Large intestine (tissue), 12 donors: ENCODE measurements at places on chromosomes 2 and 18. TPM values are rescaled to one million over a fixed set of nuclear protein-coding genes. Genes with fewer than 3 reads are reported as not detected.

Gene CPLX4
- polyA plus RNA-seq, result not detected

Gene YES1
- 47.7 TPM for polyA plus RNA-seq

Gene SP140
- polyA plus RNA-seq, result 2.2 TPM

Gene BMP10
- polyA plus RNA-seq, result not detected

DNA sequence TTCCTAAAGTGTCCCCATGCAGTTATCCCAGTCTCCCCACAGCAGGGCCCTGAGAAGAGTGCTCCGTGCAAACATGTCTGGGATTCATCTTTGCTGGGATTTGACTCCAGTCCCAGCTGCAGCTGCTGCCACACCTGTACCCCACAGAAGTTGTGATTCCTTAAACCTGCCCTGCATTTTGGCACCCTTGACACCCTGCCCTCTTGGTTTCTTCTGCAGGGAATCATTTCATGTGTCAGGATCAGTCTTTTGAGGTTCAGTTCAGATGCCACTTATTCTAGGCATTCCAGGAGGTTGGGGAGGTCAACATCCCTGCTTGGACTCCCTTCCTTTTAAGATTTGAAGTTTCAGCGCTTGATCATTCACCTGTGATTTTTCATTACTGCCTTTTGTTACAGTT lies 108.3 kb downstream of the SPTBN1 start:
- peaks cover 4% of the 10 kb centered on the region for H3K36me3 ChIP-seq
- H3K4me1 ChIP-seq, result peaks cover 34% of the 10 kb centered on the region

DNA sequence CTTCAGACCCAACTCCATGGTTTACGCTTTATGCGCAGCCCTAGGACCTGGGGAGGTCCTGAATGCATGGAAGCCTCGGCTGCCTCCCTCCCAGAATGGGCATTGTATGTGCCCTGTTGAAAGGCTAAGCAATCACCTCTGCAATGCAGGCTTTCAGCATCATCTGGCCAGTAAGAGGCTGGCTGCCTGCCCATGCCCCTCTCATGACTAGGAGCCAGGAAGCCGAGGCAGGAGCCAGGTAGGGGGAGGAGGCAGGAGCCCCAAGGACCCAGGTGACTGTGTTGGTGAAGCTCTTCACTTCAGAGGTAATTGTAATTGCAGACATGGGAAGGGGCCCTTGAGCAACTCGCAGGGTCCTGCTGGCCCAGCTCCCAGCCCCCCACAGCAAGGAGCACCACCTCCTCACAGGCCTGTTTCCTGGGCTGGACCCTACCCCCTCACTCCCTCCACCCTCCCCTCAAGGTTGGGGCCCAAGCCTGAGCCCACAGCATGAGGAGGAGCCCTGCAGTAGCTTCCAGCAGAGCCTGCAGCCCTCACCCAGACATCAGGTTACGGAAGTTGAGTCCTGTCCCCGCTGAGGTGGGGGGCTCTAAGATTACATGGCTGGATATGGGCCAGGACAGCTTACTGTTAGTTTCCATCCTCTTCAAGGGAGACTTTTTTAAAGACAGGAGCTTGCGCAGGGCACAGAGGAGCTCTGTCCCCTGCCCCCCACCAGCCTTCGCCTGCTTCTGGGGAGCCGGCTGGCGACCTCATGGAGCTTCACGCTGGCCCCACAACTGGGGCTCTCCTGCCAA lies 21.9 kb downstream of the CRACDL start:
- no peak overlapping the region for H3K4me3 ChIP-seq
- H3K27ac ChIP-seq, result no peak overlapping the region
- DNase-seq, result no peak
- H3K27me3 ChIP-seq, result no peaks in the 10 kb centered on the region
- H3K4me1 ChIP-seq, result peaks cover 9% of the 10 kb centered on the region

DNA sequence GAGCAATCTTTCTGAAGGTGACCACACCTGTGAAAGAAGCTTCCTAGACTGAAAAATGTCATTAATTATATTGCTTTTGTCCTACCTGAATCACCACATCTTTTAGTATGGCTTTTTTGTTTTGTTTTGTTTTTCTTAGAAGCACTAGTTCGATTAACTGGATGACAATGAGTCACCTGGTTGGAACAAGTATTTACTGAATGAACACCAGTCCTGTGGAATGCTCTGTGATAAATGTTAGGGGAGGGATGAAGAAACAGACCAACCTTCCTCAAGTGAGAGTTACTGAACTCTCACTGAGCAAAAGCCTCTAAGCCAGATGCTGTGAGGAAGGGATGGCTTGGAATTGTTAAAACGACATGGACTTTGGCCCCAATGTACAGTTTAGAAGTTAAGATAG lies 26.8 kb upstream of the DCC start:
- peak; percentile 39 for DNase-seq
- H3K27ac ChIP-seq, result no peak overlapping the region
- H3K36me3 ChIP-seq, result no peaks in the 10 kb centered on the region
- no peak overlapping the region for H3K4me3 ChIP-seq
- H3K4me1 ChIP-seq, result no peaks in the 10 kb centered on the region

DNA sequence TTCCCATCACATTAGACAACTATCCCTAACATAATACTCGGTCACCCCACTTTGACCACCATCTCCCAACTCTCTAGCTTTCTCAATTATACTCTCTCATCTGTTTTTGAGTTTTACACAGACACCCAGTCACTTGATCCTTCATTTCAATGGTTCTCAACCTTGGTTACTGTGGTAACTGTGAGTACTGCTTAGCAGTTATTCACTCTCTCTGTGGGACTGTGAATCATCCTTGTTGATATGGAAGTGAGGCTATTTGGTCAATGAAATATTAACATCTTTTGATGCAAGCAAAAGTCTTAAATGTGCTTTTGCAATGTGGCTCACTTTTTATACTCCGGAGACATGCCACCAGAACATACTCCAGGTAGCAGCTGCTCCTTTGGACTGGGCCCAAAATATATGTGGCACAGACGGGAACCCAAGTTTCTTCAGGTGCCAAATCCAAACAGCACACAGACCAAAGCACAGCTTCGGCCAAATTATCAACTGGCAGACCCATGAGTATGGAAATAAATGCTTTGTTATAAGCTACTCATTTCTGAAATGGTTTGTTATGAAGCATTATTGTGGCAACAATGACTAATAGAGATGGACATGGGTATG lies 75.0 kb upstream of the SLC25A52 start:
- no peak for DNase-seq
- no peak overlapping the region for H3K27ac ChIP-seq
- peaks cover 41% of the 10 kb centered on the region for H3K36me3 ChIP-seq
- H3K27me3 ChIP-seq, result no peaks in the 10 kb centered on the region
- H3K4me3 ChIP-seq, result no peak overlapping the region
- no peaks in the 10 kb centered on the region for H3K4me1 ChIP-seq

- no peaks in the 10 kb centered on the region for H3K36me3 ChIP-seq
- H3K4me1 ChIP-seq, result no peaks in the 10 kb centered on the region
- no peak overlapping the region for H3K27ac ChIP-seq
- H3K27me3 ChIP-seq, result no peaks in the 10 kb centered on the region
Observed at GRCh38 chr2:235129850-235130249, 178.0 kb downstream of the SH3BP4 start.

GRCh38 chr2:160168878-160169277 lies 31.2 kb downstream of the ITGB6 start:
- peaks cover 32% of the 10 kb centered on the region for H3K4me1 ChIP-seq
- peaks cover 2% of the 10 kb centered on the region for H3K36me3 ChIP-seq
- H3K27ac ChIP-seq, result peak overlapping the region; percentile 58
- no peaks in the 10 kb centered on the region for H3K27me3 ChIP-seq

DNA sequence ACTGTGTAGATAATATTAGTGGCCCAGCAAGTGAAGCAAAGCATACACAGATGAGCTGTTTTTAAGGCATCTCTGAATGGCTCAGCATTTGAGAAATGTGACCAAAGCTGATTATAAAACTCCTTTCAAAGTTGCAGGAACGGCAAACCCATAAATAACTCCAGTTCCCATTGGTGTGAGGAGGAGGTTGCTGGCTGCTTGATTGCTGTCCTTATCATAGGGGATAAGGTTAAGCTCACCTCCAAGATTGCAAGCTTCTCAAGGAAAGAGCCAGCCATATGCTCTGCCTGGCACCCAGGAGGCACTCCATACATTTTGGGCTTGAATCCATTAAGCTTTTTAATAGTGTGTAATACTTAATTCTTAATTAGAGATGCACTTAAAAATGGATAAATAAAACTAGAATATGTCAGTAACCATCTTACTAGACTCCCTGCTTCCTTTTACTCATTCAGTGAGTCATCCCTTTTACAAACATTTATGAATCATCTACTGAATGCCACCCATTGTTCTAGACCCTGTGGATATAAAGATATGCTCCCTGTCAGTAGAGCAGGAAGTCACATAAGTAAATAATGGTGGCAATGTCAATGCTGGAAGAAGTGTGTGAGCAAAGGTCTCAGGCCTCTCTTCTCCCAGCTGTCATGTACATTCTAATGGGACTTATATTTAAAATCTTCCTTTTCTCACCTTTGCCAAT lies 99.3 kb downstream of the SPATS2L start:
- peaks cover 57% of the 10 kb centered on the region for H3K4me1 ChIP-seq
- H3K27ac ChIP-seq, result peak overlapping the region; percentile 85
- no peak overlapping the region for H3K4me3 ChIP-seq
- H3K27me3 ChIP-seq, result no peaks in the 10 kb centered on the region
- DNase-seq, result peak; percentile 84

DNA sequence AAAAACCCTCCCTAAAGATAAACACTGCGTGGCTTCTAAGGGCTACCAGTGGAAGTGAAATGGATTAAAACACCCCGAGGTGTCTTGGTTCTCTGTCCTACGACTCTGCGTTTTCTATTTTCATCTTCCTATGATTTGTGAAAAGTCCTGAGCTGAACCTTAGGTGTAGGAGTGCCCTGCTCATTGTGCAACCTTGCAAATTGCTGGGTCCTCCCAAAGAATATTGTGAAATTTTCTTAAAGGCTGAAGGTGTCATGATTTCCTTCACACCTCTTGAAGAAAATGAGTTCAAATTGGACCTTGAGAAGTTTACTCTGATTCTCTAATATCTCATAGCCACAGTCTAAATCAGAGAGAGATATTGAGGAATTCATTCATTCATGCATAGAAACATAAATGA lies 1.8 kb upstream of the SLC19A3 start:
- peak; percentile 56 for DNase-seq
- no peaks in the 10 kb centered on the region for H3K36me3 ChIP-seq
- H3K27ac ChIP-seq, result peak overlapping the region; percentile 30
- H3K27me3 ChIP-seq, result no peaks in the 10 kb centered on the region

DNA sequence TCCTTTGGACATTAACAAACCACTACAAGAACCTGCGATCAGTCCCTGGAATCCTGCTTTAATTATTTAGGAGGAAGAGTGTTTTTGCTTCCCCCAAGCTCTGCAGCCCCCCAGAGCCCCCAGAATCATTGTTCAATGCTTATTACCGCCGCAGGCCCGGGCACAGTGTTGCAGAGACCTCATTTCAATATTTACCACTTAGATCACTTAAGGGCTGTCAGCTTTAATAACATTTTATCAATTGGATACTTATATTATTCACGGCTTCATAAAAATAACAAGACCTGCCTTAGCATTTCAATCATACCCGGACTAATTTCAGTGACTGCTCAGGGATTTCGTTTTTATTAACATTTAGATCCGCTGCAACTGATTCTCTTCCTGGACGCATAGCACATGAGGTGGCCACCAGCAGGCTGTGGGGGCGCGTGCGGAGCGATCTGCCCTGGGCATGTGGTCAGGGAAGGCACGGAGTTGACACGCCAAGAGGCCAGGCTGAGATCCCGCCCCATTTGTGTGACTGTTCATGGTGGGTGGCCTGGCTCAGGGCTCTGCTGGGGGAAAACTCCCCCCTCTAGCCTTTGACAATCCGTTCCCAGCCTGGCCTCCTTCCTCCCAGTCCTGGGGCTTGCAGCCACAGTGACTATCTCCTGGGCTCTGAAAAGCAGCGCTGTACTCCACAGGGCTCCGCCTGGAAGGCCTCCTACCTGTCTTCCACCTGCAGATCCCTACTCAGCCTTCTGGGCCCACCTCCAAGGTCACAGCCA lies 267.6 kb downstream of the SRBD1 start:
- H3K4me3 ChIP-seq, result no peak overlapping the region
- H3K27me3 ChIP-seq, result peaks cover 35% of the 10 kb centered on the region
- H3K27ac ChIP-seq, result no peak overlapping the region
- no peaks in the 10 kb centered on the region for H3K4me1 ChIP-seq
- DNase-seq, result no peak

DNA sequence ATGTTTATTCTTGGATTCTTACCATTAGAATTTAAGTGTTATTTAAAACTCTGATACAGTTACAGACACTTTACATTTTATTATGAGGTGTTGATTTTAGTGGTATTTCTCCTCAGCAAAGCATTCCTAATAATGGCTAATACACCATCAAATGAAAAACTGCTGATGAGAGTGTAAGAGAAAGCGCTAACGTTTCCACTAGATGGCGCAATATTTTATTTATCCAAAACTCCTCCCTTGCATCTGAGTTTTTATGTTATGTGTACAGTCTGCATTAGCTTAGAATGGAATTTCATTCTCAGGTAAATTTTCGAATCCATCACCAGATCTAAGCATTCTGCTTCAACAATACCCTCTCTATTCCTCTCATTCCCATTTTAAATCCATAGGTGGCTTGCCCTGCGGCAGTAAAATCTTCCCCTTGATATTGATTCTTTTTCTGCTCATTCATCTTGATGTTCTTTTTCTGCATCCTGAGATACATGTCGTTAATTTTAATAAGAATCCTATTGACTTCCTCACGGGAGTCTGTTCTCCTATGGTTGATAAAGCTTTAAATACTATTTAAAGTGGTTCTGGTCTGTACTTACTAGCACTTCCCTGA lies 53.9 kb downstream of the PRKRA start:
- DNase-seq, result no peak
- H3K36me3 ChIP-seq, result no peaks in the 10 kb centered on the region
- H3K27me3 ChIP-seq, result no peaks in the 10 kb centered on the region
- H3K4me1 ChIP-seq, result no peaks in the 10 kb centered on the region
- no peak overlapping the region for H3K27ac ChIP-seq

DNA sequence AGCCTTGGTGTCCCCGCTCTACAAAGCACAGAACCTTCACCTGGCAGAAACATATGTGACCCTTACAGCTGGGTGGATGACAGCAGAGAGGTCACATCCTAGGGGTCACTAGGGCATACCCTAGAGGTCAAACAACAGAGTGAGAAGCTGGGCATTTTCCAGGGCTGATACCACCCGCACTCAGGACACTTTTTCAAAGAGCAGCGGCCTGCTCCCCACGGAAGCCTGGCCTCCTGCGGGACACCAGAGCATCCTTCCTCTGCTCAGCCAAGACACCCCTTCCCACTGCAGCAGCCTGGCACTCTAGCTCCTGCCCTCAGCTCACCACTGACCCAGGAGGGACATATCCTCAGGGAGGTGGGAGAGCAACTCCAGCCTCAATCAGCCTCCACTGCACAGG lies 86.0 kb downstream of the GALNT14 start:
- H3K36me3 ChIP-seq, result no peaks in the 10 kb centered on the region
- no peak for DNase-seq
- no peak overlapping the region for H3K27ac ChIP-seq
- H3K27me3 ChIP-seq, result no peaks in the 10 kb centered on the region
- H3K4me1 ChIP-seq, result peaks cover 27% of the 10 kb centered on the region
- H3K4me3 ChIP-seq, result no peak overlapping the region

DNA sequence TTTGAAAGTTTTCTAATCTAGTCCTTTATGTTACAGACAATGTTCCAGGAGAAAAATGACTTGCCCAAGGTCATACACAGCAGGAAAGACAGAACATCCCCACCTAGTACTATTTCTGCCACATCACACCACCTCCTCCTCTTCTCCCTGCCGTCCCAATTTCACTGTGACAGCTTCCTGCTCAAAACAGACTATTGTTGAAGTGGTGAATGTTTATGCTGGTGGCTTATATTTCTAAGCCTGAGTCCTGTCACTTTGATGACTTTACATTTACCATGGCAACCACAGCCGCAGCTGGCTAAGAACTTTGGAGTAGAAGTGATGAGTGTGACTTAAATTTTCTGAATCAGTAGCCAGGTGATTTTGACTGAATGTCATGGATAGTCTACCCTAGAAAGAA lies 10.0 kb downstream of the GALNT5 start:
- H3K4me1 ChIP-seq, result peaks cover 2% of the 10 kb centered on the region
- no peak overlapping the region for H3K27ac ChIP-seq
- H3K36me3 ChIP-seq, result no peaks in the 10 kb centered on the region
- no peak for DNase-seq
